Stimulated activated CD8-positive, alpha-beta memory T cell treated with anti-CD3 and anti-CD28 coated beads, Interleukin-7, amount 100 ng/mL, for 1 hour (primary cell): ENCODE measurements at places on chromosomes 3 and 15.

DNA sequence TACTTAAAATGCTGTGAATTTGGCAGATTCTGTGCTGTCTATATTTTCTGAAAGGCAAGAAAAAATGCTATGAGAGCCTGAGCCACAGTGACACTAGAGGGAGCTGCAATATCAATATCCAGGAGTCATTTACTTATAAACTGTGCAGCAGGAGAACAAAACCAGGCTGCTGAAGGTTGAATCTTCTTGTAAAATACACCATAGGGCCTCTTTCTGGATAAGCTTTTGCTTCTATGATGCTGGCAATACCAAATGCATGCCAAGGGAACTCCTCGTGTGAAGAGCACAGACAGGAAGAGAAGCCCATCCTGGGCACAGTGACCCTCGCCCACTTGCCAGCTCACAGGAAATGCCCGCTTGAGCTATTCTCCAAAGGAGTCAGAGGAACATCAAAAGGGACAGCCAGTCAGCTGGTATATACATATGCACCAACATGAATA, 48.0 kb upstream of the TSPAN3 start:
- no peak for DNase-seq

GRCh38 chr3:18643281-18643680, 218.1 kb upstream of the SATB1 start:
- DNase-seq = no peak

- DNase-seq = no peak
These were observed 141.4 kb downstream of the TFG start for GRCh38 chr3:100850701-100851100.

GRCh38 chr3:4036046-4036445, 236.8 kb downstream of the LRRN1 start:
- DNase-seq = no peak

DNA sequence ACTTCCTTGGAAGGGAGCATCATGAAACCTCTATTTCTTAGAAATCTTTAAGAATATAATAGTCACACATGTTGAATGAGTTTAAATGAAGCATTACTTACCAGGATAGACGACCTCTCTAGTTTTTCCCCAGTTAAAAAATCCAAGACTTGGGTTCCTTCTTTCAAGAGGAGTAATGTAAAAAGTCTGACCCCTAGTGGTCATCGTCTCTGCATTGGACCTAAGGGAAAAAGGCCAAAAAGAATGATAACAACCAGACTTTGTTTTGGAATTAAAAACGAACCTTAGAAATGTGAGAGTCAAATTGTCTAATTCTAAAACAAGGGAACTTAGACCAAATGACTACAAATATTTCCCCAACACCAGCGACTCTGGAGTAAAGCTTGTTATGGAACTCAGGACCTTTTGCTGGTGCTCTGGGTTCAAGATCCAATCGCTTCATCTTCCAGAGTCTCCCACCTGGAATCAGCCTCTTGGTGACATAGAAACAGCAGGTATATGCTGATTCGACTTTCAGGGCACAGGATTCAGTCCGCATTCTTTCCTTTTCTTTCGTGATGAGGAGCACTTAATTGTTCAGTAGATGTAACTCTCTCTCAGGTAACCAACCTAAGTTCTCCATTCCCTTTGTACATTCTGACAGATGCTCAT, 214.8 kb upstream of the TPRG1 start:
- no peak for DNase-seq

- no peak for DNase-seq
These were observed 25.4 kb downstream of the TMEM44 start for GRCh38 chr3:194607592-194608389.

GRCh38 chr15:98977441-98977840, 30.2 kb downstream of the PGPEP1L start:
- DNase-seq = no peak

GRCh38 chr3:137304313-137305056, 346.7 kb downstream of the IL20RB start:
- no peak for DNase-seq

DNA sequence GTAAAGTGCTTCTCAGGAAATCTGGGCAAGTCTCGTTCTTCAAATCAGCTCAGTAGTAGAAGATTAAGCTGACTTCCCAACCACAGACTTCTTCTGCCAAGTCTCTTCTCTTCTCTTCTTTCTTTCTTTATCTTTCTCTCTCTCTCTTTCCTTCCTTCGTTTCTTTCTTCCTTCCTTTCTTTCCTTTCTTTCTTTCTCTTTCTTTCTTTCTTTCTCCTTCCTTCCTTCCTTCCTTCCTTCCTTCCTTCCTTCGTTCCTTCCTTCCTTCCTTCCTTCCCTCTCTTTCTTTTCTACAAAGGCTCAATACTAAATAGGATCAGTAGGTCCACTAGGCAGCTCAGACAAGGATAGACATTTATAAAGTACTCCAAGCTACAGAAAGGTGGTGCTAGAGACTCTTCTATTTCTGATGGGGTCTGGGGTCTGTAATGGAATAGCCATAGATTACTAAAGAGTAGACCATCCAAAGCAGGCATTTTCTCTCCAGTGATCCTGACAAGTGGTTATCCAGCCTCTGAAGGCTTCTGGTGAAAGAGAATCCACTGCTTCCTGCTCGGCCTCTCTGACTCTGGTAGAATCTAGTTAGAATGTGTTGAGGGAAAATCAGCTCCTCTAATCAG, 100.8 kb downstream of the TPRG1 start:
- no peak for DNase-seq

GRCh38 chr3:25531971-25532370, 103.9 kb downstream of the RARB start:
- DNase-seq = no peak

- no peak for DNase-seq
These were observed 88.6 kb downstream of the SLCO3A1 start for GRCh38 chr15:91941871-91942658.

GRCh38 chr15:88606070-88606794, 14.9 kb upstream of the AEN start:
- no peak for DNase-seq

DNA sequence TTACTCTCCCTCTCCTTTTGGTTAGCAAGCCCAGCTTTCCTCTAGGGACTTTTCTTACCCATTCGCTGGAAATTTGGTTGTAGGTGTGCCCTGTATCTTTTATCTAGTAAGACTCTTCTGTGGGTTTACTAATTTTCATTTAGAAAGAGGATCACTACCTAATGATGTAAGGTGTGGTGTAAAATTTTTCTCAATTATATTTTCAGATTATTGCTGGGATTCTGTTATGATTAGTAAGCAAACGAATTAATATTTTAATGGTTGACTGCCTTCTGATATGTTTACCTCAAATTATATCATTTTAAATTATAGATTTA, 28.5 kb downstream of the PLCL2 start:
- DNase-seq = no peak

DNA sequence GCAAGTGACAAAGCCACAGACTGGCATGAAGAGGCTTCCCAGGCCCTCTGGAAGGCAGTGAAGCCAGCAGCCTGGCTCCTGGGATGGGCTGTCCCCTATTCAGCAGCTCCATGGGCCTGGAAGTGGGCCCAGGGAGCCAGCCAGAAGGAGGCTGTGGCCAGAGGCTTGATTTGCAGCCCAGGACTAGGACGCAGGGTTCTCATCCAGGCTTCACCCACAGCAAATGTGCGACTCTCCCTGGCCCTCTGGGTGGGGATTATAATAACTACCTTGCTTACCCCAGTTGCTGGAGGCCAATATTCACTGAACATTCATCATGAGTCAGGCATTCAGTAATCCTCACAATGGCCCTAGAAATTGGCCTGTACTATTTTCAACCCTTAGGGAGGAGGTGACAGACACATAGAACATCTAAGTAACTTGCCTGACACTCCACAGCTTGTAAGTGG, 24.6 kb upstream of the SRP14 start:
- DNase-seq = no peak

GRCh38 chr15:79675982-79676381, 220.8 kb downstream of the MTHFS start:
- DNase-seq = no peak

- no peak for DNase-seq
These were observed 73.8 kb upstream of the ZBED2 start for GRCh38 chr3:111668888-111669488.

DNA sequence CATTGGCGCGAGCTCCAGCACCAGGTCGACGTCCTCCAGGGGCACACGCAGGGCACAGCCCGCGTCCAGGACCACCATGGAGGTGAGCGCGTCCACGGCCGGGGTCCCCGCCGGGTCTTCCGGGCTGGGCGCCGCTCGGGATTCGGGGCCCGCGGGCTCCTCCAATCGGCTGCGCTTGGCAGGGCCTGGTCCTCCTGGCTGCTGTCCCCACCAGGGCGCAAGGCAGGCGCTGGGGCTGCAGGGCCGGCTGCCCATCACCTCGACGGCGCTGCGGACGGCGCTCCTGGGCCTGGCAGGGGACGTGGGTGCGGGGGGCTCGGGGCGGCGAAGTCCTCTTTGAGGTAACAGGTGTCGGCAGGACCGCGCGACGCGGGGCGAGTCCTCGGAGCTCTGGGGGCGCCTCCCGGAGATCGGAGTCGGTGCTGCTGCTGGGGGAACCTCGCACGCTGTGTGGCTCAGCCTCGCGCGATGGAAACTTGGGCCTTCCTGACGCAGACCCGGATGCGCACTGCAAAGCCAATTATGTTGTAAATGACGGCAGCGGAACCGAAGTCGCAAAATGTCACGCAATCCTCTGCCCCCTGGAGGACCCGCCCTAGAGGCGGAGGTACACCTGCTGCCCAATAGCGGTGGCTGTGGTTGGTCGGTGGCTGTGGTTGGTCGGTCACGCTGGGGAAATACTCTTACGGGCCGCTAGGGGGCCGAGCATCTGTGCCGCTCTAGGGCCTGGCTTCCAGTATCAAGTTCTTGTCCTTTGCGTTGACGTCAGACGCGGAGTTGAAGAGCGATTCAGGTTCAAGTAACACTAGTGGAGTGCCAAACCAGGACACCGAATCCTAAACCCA, at the start of gene PRR23C:
PRR23C (minus strand) TSS at position 527 of the 845 bp plus-strand sequence; CDS start at position 255, 272 bp downstream.
- DNase-seq = no peak

- no peak for DNase-seq
These were observed 33.2 kb downstream of the SCG5 start for GRCh38 chr15:32674681-32675080.
